ENCODE measurements at places on chromosomes 16 and 17.

DNA sequence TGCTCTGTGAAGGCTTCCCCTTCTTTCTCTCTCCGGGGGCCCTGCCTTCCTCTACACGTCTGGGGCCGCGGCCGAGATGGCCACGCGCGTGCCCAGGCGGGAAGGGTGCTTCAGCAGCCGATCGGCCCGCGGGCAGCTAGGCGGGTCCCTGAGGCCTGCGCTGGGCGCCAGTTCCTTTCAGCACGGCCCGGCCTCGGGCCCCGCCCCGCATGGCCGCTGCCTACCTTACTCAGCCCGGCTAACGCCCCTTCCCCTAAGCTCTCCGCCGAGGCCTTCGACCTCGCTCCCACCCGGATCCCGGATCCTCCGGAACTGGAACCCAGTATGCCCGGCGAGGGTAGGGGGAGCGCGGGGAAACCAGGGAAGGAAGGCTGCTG is 335 bp downstream of the TMEM11 start:
- no peak for DNase-seq

DNA sequence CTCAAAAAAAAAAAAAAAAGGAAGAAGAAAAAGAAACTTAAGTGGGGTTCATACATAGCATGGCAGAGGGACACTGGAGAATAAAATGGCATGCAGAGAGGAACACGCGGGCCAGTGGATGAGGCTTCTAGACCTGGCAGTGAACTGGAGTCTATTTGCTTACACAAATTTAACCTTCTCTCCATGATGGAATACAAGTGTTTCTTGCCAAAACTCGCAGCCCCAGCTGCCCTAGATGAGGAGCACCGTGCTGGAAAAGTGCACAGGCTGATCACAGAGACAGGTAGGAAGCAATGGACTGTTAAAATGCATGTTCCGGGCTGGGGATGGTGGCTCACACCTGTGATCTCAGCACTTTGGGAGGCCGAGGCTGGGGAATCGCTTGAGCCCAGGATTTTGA is 9.3 kb downstream of the SSTR2 start:
- no peak for DNase-seq

- DNase-seq, result no peak
These were observed 190.6 kb upstream of the FOXF1 start for GRCh38 chr16:86319585-86320236.

DNA sequence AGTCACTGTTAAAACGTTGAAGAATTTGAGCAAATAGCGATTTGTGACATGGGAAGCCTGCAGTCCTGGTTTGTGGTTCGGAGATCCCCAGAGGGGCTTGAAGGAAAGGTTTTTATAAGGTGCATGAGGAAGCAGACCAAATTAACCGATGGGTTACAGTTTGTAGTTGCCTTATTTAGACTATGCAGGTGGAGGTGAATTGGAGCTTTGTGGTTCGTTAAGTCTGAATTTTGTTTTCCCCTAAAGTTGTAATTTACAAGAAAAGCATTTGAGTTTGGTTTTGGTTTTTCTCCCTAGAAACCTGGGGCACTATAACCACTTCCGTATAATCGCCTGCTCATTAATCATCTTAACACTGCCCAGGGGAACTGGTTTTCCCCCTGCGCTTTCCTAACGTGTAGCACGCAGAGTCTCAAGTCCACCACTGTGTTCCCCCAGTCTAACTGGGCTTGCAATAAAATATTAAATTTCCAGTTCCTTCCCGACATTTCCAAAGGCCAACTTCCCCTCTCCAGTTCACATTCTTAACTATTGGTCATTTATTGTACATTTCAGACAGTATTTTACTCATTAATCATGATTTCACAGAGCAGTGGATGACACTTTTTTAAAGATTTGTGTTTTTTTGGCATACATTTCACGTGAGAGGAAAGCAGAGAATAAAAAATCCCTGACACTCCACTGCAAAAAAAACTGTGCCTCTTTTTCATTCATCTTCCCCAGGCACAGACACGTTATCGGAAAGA is 932 bp downstream of the ZNF267 start:
- DNase-seq, result no peak

GRCh38 chr17:43360739-43361505 is 37.9 kb upstream of the ARL4D start:
- peak; percentile 82 for DNase-seq

DNA sequence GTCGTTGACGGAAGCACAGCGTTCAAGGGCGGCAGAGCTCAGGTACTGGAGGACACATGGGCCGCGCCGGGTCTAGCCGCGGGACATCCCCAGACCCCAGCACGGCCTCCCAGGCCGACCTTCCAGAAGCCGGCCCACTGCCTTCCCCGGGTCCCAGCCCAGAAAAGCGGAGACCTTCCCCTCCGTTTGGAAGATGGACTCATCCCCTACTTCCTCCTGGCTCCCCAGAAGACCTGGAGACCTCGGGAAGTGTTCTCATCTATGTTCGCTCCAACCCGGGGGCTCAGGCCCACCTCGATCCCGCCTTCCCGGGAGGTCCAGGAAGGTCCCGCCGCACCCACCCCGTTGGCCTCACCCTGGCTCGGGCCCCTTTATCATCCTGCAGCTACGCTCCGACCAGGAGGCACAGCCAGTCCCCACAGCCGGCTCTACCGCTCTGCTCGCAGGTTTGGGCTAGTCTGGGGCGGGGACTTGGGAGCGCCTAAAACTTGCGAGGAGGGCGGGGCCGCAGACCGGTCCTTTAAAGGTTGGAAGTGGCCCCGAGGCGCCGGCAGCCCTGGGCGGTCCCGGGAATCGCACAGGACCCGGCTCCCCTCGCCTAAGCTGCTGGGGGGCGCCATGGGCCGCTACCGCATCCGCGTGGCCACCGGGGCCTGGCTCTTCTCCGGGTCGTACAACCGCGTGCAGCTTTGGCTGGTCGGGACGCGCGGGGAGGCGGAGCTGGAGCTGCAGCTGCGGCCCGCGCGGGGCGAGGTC is at the start of gene ALOX12:
ALOX12 (plus strand) TSS at position 550 of the 756 bp plus-strand sequence; CDS start at position 619, 69 bp downstream.
- no peak for DNase-seq
